ENCODE measurements at places on chromosomes 11 and 22.
A peak's percentile ranks its signal among the peaks of the same experiment; 100 is the strongest.

DNA sequence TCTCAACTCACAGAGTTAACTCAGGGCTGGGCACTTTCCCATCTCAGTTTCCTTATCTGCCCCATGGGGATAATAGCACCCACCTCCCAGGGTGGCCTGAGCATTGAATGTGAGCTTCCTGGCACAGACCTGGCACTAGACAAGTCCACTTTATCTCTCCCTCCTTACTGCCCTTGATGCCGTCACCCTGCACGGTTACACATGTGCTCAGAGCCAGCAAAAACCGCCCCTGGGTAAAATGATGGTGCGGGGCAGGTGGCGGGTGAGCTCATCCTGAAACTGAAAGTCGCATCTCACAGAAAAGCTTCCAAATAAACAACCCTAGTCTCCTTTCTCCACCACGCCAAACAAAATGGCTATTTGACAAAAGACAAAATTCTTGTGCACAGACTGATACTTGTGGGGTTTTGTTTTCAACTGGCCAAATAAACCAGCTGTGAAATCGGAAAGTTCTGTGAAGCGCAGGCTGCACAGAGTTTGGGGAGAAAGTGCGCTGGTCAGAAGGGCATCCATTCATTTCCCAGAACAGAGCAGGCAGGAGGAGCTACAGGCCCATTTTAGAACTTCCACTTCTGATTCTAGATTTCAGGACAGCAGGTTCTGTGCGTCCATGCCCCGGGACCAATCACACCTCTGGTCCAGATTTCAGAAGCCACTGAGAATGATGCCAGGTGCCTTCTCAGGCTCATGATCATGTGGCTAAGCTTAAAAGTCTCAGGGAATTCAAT is 138.1 kb downstream of the SHANK2 start:
- peak; percentile 51 for DNase-seq

GRCh38 chr11:107849790-107850189 is 8.8 kb downstream of the SLC35F2 start:
- DNase-seq = no peak

DNA sequence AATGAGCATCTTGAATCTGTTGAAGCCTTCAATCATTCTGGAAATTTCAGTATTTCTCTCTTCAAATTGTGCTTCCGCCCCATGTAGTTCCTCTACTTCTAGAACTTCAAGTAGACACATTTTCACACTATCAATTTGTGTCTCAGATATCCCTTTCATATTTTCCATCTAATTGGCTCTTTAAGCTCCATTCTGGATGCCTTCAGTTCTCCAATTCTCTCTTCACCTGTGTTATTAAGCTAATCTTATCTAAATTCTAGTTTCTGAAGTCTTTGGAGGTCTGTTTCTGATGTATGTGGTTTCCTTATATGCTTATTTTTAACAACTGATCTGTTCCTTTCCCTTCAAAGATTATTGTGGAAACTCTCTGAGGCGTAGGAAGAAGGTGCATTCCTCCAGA is 36.3 kb downstream of the CSTF3 start:
- no peak for DNase-seq

DNA sequence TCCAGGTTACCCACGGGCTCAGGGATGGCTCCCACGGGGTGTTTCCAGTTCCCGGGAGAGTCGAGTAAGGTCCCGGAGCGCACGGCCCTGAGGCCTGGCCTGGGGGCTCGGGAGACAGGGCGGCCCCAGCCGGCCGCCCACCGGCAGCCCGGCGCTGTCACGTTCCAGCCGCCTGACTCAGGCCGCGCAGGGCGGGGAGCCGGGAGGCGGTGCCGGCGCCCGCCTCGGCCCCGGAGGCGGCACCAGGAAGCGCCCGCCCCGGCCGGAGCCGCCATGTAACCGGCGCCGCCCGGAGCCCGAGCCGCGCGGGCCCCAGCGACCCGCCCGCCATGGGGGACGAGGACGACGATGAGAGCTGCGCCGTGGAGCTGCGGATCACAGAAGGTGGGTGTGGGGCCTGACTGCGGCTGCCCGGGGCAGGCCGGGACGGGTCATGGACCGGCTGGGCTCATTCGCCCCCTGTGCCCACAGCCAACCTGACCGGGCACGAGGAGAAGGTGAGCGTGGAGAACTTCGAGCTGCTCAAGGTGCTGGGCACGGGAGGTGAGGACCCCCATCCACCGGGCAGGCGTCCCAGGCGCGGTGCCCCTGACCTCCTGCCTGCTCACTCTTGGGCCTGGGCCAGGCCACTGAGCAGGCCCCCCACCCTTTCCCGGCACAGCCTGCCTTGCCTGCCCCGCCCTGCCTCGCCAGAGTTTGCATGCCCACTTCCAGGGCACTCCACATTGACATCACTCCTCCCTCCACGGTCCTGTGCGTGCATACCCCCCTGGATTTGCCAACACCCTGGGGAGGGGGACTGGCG is at the start of gene RPS6KA4:
Gene RPS6KA4, plus strand, starts transcription at position 256 of the 805 bp plus-strand sequence. Its CDS starts 74 bp downstream, at position 330.
- peak; percentile 68 for DNase-seq

GRCh38 chr11:131246663-131247062 is 123.8 kb upstream of the NTM start:
- peak; percentile 82 for DNase-seq

- DNase-seq = no peak
These were observed 43.6 kb upstream of the HORMAD2 start for GRCh38 chr22:30036656-30037055.

DNA sequence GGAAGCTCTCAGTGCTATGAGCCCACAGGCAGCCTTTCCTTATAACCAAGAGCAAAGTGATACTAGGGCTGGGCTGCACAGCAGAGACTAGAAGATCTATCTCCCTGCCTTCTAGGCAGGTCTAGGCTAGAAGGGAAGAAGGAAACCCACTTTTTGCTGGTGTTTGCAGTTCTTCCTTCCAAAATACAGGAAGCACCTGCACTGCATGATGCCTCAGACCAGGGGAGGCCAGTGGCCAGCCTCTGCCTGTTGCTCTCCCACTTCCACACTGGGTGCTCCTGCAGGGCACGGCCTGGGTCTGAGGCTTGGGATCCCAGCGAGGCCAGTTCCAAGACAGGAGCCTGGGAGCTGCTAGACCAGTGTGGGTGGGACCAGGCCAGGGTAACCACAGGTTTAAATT is 6.0 kb upstream of the UCP3 start:
- no peak for DNase-seq

- no peak for DNase-seq
These were observed 46.0 kb upstream of the PAK1 start for GRCh38 chr11:77519847-77520246.

- DNase-seq = peak; percentile 65
These were observed 45.9 kb downstream of the ZNF143 start for GRCh38 chr11:9506489-9507276.

GRCh38 chr11:75023446-75024067 is 34.8 kb downstream of the NEU3 start:
- peak; percentile 60 for DNase-seq

- no peak for DNase-seq
These were observed 3.6 kb upstream of the AP2A2 start for GRCh38 chr11:921921-922678.

DNA sequence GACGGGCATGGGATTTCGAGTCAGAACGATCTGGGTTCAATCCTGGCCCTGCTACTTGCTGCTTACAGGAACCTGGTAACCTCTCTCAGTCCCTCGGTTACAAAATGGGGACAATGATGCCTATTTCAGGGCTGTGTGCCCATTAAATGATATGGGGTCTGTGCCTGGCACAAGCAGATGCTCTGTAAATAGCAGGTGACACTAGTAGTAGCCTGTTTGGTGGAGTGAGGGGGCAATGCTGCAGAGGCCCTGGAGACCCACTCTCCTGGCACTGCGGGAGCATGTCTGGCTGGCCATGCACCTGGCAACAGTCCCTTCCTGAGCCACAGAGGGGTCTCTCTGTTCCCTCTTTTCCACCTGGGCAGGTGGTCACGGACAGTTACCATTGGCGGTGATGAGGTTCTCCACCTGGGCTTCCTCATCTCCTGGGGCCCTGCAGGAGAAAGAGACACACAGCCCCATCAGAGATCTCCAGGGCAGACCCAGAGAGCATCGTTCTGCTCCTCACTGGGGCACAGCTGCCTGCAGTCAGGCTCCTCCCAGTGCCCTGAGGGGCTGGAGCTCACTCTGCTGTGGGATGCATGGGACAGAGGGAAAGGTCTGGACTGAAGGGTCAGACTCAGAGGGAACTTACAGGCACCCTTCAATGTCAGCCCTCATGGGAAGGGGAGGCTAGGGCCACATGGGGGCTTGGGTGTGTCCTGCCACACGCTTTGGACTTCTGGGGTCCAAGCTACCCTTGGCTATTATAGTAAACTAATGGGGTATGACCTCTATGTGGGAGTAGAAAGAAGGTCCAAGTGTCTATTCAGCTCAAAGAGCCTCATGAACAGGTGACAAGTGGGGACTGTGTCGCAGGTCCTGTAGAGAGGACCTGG is 15.6 kb upstream of the FXYD2 start:
- DNase-seq = no peak

DNA sequence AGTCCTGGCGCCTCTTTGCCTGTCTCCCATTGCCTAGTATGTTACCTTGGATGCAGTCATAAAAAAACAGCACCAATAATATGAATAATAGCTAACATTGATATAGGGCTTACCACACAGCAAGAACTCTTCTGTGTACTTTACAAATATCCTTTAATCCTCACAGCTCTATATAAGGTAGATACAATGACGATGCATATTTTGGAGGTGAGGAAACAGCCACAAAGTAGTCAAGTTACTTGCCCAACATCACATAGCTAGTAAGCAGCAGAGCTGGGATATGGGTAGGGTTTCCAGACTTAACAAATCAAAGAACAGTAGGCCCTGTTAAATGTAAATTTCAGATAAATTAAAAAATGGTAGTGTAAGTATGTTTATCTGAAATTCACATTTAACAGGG is 128.8 kb downstream of the ST3GAL4 start:
- DNase-seq = no peak

DNA sequence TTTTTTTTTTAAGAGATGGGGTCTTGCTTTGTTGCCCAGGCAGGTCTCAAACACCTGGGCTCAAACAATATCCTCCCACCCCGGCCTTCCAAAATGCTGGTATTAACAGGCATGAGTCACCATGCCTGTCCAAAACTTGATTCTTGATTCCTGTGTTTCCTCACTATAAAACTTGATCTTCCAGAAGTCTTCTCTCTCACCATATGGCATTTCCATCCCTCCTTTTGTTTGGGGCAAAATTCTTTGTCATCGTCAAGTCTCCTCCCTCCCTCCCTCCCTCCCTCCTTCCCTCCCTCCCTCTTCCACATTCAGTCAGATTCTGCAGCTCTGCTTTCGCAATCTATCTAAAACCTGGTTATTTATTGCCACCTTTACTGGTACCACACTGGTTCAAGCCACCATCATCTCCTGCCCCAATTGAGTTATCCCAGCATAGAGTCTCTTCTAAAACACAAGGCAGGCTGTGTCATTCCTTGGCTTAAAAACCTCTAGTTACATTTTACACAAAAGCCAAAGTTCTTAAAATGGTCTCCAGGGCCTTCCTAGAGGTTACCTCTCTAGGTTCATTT is 65.0 kb upstream of the HORMAD2 start:
- DNase-seq = no peak

DNA sequence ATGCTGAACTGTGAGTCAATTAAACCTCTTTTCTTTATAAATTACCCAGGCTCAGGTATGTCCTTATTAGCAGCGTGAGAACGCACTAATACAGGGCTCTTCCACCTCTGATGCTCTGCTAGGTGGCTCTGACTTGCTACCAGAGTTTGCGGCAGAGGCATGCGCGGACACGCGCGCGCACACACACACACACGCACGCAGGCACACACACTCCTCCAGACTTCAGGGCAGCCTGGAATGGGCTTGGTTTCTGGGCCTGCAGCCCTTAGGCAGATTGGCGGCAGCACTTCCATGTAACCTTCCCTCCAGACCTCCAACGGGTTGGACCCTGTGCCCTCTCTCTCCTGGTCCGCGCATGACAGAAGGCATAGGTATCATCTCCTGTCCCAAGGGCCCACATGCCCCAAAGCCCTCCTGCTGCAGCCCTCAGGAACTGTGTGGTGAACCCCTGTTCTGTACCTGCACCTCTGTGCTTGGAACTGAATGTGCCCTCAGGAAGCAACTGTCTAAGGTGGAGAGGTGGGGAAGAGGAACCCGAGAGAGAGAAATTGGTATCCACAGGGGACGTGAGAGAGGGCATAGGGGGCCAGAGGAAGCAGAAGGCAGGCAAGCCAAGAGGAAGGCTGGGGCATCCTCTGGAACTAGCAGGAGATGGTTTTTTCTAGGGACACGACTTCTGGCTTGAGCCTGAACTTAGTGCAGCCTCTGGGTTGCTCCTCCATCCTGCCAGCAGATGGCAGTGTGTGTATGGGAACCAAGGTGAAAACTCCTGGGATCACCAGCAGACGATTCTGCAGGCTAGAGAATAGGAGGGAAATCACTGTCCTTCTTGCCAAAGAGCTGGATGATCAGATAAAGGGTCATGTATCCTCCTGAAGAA is 23.4 kb upstream of the RIC3 start:
- DNase-seq = peak; percentile 66

GRCh38 chr22:37320726-37321677 is 38.7 kb downstream of the CYTH4 start:
- DNase-seq = no peak

DNA sequence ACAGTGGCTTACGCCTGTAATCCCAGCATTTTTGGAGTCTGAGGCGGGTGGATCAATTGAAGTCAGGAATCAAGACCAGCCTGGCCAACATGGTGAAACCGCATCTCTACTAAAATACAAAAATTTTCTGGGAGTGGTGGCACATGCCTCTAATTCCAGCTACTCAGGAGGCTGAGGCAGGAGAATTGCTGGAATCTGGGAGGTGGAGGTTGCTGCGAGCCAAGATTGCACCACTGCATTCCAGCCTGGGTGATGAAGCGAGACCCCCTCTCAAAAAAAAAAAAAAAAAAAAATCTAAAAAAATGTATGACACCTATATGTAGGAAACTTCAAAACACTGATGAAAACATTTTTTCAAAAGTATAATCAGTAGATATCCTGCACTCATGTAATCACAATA is 242.7 kb upstream of the CHORDC1 start:
- DNase-seq = no peak

GRCh38 chr11:12456651-12457579 is 79.5 kb downstream of the PARVA start:
- no peak for DNase-seq

DNA sequence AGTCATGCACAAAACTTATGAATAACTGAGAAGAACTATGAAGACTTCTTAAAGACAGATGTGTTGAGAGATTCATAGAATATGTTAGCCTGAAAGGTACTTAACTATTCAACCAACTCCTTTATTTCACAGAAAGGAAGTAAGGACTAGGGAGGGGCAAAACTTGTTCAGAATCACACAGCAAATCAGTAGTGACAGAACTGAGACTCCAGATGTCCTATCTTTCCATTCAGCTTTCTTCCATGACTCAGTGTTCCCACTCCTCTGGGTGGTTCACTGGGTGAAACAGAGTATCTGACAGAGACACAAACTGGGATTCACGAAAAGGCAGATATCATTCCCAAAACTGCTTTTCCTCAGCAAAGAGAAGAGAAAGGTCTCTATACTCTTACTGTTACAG is 1053.3 kb downstream of the DLG2 start:
- DNase-seq = no peak
